Chondrocyte (in vitro differentiated cells): ENCODE measurements at places on chromosomes 6 and 20. TPM values are rescaled to one million over a fixed set of nuclear protein-coding genes. Genes with fewer than 3 reads are reported as not detected.

NOL4L gene
- total RNA-seq: 37.7 to 42.7 TPM (median 40.0 TPM) in 3 replicates

HTR1E gene
- not detected in 3 replicates for total RNA-seq

C20orf141 gene
- not detected in 3 replicates for total RNA-seq

MAN1A1 gene
- 6.9 to 16.3 TPM (median 7.2 TPM) in 3 replicates for total RNA-seq

DNAH8 gene
- total RNA-seq: 0.05 to 0.24 TPM (median 0.15 TPM) in 3 replicates

DNA sequence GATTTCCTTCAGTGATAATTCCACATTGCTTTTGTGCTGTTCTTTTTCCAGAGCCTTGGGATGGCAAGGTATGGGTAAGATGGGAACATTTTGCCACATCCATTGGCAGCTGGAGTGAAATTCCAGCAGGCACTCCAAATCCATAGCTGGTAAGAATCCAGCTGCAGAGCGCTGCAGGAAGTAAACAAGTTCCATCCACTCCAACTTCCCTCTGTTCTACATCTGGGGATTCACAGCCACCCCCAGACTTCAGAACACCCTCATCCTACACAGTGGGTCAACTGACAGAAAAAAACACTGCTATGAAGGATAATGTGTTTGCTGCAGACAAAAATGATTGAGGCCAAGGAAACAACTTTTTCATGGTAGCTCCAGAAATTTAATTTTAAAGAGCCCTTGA is 747.8 kb downstream of the MAFB start:
- no peak for DNase-seq
- H3K36me3 ChIP-seq: no peaks in the 10 kb centered on the region
- H3K27me3 ChIP-seq: no peaks in the 10 kb centered on the region

- H3K27me3 ChIP-seq: no peaks in the 10 kb centered on the region
- no peak for DNase-seq
- no peak overlapping the region for H3K27ac ChIP-seq
- peaks cover 3% of the 10 kb centered on the region for H3K4me1 ChIP-seq
- H3K36me3 ChIP-seq: peaks cover 1% of the 10 kb centered on the region
Observed at GRCh38 chr6:128233531-128233930, 286.9 kb downstream of the PTPRK start.
